ENCODE measurements at places on chromosomes 7 and 10.

DNA sequence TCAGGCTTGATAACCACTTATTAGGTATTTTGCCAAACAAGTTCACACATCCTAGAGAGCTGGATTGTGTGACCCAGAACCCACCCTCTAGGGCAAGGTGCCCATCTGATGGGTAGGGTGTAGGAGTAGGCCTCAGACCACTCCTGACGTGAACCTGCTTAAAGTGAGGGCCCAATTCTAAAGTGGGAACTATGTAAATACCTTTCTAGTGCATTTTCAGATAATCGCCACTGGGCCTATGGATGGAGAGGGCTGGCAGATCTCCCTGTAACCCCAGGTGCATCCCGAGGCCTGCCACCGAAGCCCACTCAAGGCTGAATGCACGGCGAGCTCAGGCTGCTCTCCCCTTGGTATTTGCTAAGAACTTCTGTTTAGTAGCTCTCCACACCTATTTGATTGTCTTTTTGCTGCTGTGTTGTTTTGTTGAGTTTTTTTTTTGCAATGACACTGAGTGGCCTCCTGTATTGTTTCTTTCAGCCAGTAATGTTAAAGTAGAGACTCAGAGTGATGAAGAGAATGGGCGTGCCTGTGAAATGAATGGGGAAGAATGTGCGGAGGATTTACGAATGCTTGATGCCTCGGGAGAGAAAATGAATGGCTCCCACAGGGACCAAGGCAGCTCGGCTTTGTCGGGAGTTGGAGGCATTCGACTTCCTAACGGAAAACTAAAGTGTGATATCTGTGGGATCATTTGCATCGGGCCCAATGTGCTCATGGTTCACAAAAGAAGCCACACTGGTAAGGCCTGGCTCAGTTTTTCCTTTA, 71.7 kb downstream of the IKZF1 start:
- no peak for DNase-seq

DNA sequence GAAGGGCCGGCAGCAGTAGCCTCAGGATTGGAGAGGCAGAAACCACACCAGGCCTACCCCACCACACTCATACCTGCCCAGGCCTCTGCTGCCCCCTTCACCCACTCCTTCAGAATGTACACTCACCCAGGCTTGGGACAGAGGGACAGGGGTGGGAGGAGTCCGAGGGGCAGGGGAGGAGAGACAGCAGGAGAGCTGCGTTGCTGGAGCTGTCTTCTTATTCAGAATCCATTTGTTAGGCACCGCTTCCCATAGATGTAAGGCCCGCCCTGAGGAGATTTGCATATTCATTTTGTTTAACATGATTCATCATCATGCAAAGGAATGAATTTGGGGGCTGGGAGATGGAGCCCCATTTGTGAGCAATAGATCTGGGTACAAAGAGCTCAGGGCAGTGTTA, 156.7 kb downstream of the CDH23 start:
- no peak for DNase-seq

DNA sequence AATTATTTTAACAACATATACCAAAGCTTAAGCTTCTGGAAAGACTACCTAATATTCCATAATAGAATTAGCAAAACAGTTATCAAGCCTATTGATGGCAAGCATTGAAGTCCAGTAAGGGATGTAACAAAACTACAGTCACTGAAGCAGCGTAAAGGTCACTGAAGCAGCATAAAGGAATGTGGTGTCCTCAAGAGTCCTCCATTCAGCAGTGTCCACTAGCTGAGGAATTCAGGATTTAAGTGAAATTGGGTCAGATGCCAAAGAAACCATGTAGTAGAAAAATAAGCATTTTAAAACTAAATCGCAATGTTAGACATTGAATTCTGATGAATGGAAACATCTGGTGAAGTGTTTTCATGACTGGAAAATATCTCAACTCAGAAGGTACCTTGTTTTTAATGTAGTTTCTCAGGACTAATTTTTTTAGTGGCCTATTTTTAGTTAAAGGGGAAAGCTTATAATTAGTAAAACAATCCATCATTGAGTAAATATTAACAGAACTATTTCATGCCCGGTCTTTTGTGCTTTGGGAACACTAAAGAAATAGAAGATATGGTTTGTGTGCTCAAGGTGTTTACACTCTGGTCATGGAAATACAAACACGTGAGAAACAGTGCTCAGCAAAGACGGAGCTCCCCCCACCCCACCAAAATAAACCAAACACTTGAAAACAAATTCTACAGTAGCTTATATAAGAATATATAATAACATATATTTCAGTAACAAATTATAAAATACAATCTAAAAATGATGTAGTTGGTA, 121.4 kb downstream of the CDK14 start:
- no peak for DNase-seq

DNA sequence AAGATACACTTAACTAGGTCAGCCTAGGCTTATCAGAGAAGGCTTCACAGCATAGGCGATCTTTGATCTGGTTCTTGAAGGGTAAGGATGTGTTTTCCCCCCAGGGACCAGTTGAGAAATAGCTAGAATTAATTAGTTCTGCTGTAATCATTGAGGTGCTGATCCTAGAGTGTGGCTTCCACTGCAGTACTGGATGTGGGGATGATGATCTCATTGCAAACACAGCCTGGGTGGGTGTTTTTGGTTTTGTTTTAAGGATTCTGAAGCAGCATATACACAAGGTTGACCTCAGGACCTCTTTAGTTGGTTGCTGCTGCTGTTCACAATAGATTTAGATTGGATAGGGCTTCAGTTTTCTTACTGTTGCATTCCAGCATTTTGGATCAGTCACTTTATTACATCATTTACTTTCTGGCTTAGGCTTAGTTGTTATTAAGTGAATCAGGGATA, 159.7 kb downstream of the AUTS2 start:
- no peak for DNase-seq

DNA sequence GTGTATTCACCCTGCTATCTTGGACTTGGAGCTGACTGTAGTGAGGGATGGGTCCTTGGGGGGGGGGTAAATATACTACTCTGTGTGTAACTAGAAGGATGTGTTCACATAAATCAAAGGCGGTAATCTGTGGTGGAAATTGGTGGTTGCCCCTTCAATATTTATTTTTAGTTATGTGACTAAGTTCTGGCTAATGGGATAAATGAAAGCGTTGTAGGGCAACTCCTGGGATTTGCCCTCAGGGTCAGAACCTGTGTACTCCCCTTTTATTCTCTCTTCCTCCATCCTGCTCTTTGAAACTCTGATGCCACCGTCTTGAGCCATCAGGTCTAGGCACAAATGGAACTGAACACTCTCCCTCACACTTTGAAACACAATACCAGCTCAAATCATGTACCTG, 24.3 kb upstream of the ST7 start:
- DNase-seq, result no peak

GRCh38 chr10:24209432-24209771, 464 bp downstream of the KIAA1217 start:
- DNase-seq, result no peak
